ENCODE measurements at places on chromosomes 13 and 19.

GRCh38 chr13:95030821-95031343 is 270.4 kb downstream of the ABCC4 start:
- DNase-seq: no peak

DNA sequence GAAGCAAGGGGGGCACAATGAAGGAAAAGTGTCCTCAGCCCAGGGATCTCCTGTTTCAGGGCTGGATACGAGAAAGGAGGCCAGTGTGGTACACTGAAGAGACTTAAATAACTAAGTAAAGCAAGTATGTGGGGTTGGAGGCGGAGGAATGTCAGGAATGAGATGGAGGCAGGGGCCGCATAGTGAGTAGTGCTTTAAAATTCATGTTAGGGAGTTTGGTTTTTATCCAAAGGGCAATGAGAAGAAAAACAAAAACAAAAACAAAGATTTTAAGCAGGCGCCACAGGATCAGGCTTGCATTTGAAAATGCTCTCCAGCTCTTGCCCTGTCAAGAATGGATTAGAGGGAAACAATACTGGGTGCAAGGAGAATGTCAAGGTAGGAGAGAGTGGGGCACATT is 273.4 kb downstream of the DCLK1 start:
- no peak for DNase-seq

DNA sequence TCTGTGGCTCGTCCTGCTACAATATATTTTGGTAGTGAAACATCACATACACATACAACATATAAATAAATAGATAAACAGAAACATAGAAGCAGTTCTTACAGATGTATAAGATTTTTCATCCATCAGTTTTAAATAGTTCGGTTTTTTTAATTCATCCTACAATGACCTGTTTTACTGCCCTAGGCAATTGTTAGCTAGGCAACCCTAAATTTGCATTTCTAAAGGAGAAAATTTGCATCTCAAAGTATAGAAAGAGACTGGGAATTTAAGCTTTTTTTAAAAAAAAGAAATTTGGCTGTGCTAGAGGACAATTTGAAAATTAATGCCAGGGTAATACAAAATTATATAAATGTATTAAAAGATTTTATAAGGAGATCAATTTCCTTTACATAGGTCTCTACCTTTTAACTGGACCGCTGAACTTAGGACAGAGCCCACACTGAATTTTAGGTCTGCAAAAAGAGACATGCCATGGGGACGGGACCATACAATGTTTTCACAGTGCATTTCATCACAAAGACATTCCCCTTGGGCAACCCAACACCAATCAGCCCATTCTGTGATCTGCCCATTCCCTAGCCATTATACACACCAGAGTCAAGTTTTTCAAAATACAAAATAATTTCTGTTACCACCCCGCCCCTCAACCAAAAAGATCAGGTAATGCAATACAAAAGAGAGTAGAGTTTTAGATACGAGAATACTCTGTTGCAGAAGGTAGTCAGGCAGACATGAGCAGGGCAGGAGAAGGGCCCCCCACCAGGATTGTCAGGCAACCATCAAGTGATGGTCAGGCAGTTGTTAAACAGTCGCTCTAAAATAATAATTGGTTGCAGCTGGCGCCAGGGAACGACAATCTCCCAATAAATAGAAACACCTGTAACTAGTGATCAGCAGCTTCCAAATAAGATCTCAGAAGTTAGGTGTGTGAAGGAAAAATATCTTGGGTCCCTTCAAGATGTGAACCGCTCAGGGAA is 299.7 kb upstream of the SGCG start:
- DNase-seq: no peak

DNA sequence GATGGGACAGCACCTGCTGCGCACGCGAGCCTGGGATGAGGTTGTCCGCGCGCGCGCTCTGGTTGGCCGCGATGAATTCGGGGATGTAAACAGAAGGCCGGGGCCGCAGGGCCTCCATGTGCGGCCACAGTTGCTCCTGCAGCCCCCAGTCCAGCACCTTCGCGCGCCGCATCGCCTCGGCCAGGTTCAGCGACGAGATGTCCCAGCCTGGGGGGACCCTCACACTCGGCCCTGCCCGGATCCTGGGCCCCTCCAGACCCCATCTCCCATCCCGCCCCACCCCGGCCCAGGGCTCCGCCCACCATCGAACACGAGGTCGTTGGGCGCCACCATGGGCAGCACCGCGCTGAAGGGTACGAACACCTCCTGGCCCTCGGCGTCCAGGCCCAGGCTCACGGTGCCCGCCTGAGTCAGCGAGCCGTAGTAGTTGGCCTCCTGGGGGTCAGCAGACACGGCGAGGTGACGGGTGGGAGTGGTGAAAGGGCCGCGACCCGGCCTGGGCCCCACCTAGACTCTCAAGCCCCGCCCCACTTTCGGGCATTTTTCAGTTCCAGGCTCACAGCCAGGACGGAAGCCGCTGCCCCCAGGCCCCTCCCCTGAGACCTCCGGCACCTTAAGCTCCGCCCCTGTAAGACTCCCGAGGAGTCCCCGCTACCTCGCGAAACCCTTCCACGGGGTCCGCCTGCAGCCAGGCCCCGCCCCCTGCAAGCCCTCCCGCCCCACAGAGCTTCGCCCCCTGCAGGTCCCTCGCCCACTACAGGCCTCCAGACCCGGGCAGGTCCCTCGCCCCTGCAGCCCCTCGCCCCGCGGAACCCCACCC is 1.1 kb downstream of the ISYNA1 start:
- DNase-seq: peak; percentile 66

- no peak for DNase-seq
Measured at GRCh38 chr19:1284979-1285736, 515 bp upstream of the EFNA2 start.

- no peak for DNase-seq
Measured at GRCh38 chr13:19055611-19056010, 126.0 kb downstream of the TUBA3C start.

DNA sequence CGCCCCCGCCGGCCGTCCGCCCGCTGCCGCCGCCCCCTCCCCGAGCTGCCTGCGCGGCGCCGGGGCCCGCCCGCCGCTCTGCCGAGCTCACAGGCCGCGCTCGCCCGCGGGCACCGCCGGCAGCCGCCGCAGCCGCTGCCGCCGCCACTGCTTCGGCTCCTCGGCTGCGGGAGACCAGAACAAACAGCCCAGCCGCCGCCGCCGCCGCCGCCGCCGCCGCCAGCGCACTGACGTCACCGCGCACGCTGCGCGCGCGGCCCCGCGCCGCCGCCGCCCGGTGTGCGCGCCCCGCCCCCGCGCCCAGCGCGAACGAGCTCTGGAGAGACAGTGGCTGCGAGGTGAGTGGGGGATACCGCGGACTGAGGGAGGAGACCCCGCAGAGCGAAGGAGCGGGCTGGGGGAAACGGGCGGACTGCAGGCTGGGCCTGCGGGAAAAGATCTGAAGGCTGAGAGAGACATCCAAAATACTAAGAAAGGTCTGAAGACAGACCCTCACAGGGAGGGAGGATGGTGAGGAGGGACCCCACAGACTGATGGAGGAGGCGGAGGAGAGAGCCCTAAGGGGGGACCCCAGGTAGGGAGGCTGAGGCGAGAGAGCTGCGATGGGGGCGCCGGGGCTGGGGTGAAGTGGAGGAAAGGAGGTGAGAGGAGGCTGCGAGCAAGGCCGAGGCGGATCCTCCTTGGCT is at the start of gene BRD4:
Gene BRD4 (minus strand): TSS at position 229 of the 686 bp plus-strand sequence. CDS start 59,440 bp downstream, outside the sequence.
- DNase-seq: peak; percentile 63

GRCh38 chr13:30004204-30004603 is 153.8 kb upstream of the UBL3 start:
- no peak for DNase-seq

DNA sequence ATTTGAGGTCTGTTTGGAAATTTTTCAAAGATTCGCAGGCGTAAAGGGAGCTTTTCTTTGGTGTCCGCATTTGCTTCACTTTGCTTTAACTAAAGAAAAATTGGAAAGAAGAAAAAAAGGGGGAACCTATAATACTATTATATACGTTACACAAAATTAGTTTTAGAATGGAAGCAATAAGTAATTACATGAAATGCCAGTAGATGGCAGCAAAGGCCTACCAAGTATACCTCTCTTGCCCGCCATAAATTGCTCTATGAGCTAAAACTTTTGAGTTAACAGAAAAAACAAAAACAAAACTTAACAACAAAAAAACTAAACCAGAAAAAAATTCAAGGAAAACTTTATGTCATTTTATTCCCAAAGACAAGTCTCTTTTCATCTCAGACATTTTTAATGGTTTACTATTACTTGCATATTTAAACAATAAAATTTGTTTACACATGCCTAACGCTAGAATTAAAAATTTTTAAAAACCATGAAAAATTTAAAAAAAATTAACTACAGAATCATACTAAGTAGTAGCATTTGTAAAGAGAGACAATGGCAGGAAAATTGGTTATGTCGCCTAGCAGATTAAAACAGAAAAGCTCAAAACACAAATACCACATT is 271.4 kb downstream of the NALCN start:
- peak; percentile 44 for DNase-seq

DNA sequence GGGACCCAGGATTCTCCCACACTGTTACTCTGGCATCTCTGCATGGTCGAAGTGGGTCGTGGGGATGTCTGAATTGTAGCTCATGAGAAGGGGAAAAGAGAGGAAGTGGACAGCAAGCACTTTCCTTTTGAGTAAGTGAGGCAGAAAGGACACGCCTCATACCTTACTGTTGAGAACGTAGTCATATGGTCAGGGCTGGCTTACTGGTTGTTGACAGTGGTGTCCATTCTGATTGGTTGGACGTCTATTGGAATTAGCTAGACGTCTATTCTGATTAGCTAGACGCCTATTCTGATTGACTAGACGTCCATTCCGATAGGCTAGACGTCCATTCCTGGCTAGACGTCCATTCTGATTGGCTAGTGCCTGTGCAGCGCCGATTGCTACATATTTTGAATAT is 12.4 kb downstream of the GRIN2D start:
- no peak for DNase-seq

GRCh38 chr19:11020982-11021759 is 60.3 kb downstream of the SMARCA4 start:
- DNase-seq: no peak

GRCh38 chr19:54517483-54517882 is 14.9 kb downstream of the LAIR2 start:
- DNase-seq: peak; percentile 56
